Foreskin fibroblast (primary cell): ENCODE measurements at places on chromosomes 6 and 20.

DNA sequence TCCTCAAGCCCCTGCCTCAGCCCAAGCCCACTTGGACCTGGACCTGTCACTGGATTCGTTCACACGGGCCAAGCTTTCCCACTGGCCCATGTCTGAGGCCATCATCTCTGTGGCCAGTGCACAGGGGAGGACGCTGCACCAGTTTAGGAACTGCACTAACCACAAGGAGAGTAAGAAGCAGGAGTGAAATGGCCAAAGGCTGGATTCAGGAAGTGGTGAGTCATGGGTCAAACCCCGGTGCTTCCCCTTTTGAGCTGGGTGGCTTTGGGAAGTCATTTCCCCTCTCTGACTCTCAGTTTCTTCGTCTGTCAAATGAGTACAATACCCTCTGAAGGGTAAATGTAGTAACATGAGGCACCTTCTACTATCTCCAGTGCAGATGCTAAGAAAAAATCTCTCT, 87.9 kb downstream of the CD40 start:
- DNase-seq: peak; percentile 56

GRCh38 chr6:121157906-121158305, 176.4 kb downstream of the TBC1D32 start:
- peak; percentile 20 for DNase-seq

DNA sequence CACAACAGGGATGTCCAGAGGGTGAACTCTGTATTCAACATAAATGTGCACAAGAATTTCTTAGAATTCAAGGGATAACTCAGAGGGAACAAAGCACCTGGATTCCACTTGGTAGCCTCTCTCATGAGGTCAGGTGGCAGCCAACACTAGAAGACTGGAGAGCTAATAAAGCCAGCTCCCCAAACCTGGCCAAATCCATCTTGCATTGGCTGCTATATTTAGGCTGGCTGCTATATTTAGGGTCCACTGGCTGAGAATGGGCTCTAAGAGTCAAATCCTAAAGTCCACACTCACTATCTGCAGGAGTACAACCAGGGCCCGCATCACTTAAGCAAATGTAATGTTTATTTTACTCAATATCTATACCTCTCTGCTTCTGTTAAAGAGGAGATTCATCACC, 20.0 kb downstream of the TBC1D7 start:
- no peak for DNase-seq

DNA sequence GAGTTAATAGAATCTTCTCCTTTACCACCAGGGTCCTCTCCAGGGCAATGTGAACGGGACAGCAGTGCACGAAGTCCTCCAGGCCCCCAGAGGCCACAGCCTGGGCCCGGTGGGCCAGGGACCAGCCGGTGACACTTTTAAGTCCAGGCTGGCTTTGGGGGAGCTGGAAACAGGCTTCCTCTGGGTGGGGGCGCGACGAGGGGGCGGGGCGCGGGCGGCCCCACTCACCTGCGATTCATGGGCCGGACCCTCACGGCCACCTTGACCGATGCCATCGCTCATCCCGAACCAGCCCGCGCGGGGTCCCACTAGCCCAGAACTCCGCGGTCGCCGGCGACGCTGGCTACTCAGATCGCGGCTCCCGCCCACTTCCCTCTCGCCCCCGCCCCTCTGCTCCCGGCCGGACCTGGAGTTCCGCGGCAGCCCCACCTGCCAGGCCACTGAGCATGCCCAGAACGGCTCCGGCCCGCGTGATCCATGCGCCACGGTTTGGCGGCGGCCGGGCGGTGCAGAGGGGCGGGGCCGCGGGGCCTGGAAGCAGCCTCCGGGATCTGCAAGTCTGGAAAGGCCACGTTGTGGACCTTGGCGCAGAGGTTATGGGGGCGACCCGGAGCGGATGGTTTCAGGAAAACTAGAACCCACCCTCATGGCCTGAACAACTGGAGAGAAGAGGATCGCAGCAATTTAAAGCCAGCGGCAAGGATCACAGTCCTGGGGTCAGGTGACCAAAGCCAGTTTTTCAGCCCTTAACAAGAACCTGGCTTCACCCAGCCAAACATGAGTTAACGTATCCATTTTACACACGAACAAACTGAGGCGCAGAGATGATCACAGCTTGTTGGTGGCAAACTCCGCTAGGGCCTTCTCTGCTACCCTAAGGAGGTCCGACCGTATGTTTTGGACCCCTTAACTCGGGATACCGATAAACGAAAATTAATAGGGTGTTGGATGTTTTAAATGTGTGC, at the start of gene KIF16B:
TSS of gene KIF16B (minus strand) at position 448 of the 965 bp plus-strand sequence. CDS start at position 275, 173 bp downstream.
- peak; percentile 84 for DNase-seq

DNA sequence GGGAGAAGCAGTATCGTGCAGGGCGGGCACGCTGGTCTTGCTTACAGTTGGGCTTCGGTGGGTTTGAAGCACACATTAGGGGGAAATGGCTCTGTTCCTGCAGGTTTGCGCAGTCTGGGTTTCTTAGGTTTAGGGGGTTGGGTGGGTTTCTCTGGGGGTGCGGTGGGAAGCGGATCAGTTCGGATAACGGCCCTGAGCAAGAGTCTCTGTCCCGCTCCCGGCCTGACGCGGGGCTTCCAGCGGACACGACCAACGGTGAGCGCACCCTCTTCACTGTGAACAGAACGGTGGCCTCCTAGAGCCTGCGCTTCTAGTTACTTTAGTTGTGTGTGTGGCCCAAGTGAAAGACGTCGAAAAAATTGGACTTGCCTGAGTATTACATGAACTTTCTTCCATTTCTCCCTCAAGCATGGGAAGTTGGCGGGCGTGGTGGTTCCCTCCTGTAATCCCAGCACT, 635 bp upstream of the ELOVL2 start:
- DNase-seq: no peak

DNA sequence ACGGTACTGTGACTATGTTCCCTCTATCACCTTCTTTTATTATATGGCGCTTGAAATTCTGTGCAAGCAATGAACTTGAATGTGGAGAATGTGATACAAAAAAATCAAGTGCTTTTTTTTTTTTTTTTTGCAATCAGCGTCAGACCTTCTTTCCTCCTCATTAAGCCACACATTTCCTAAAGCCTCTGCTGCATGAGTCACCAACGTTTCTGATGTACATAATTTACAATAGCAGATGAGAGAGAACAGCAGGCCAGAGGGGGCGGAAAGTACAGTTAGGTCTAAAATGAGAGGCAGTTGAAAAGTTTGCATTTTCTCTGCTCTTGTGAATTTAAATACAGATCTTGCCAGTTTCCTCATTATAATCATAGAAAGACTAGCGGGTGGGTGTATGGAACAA, 114.6 kb upstream of the RIPOR2 start:
- peak; percentile 79 for DNase-seq

GRCh38 chr6:50141100-50141499, 91.4 kb upstream of the DEFB112 start:
- no peak for DNase-seq

DNA sequence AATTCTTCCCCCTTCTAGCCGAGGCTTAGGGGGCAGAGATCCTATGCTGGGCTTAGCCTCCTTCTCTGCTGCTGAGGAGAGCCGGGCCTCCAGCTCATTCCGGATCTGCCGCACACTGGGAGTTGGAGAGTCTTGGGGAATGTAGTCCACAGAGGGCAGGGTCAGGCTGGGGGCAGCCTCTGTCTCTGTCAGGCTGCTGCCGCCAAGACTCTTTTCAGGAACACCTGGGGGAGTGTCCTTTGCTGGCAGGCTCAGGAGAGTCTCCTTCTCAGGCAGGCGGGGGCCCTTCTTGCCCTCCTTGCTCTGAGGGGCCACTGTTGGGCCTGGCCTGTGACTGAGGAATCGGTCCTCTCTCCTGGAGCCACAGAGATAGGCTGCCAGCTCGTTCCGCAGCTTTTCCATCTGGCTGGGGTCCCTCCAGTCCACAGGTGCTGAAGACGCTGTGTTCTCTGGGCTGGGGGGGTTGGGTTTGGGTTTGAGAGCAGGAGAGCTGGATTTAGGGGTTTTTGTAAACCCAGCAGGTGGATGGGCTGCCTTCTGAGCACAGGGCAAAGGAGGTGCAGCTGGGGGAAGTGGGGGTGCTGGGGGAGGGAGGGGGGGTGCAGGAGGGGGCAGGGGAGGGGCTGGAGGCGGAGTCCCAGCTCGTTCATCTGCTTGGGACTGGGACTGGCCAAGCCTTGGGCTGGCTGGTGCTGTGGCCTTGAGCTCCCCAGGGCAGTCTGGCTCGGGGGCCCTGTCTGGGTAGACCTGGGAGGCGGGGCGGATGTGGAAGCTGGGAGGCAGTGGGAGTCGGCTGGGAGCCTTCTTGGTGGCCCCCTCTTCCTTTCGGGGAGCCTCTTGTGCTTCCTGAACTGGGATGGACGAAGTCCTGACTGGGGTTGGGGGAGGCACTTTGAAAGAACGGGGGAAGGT, 36.1 kb downstream of the C6orf132 start:
- no peak for DNase-seq

DNA sequence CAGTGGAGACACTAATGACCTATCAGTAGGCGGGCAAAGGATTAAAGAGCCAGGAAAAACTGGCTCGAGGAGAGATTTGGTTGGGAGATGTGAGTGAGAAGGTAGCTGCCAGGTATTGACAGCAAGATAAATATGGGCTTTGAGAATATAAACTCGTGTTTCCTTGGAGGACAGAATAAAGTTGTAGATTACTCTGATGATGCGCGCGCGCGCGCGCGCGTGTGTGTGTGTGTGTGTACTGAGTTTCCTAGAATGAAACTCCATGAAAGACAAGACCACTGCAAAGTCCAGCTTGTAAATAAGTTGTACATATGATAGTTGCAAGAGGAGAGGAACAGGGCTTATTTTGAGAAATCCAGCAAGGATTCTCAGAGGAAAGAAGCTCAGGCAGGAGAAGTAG, 13.3 kb upstream of the TREM2 start:
- DNase-seq: no peak

- no peak for DNase-seq
Measured at GRCh38 chr20:60559462-60559861, 601.2 kb downstream of the CDH26 start.

DNA sequence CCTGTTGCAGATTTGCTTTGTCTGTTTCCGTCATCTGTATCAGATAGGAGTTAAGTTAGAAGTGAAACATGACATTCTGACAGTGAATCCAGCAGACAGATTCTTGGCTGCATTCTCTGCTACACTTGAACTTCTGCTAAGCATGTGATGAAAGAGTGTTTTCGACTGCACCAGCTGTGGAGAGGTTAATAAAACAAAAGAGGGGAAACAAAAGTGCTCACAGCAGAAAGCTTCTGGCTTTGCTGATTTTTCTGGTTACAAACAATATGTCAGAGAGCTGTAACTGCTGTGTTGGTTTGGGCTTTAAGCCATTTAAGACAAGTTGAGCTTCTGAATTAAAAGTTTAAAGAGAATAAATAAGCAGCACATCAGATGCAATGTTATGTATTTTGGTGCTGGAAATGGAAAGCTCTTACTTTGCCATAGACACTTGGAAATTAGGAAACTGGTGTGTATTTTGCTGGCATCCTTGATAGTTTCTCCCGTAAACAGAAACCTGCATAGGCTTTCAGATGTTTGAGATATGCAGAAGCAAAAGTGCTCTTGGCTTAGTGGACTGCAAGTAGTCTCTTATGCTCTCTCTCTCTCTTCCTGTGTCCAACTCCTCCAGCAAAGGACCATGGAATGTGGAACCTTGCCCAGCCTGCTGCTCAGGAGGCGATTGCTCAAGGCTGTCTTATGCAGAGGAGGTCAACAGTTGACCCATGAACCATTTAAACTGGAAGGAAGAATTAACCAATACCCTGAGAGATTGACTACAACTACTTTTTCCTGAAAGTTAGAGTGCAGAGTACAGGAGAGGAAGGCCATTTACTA, 104.9 kb downstream of the RPS12 start:
- DNase-seq: peak; percentile 96

GRCh38 chr6:137928286-137928685, 61.2 kb downstream of the TNFAIP3 start:
- DNase-seq: no peak

- DNase-seq: no peak
Measured at GRCh38 chr6:7879579-7879978, 31.0 kb downstream of the TXNDC5 start.

DNA sequence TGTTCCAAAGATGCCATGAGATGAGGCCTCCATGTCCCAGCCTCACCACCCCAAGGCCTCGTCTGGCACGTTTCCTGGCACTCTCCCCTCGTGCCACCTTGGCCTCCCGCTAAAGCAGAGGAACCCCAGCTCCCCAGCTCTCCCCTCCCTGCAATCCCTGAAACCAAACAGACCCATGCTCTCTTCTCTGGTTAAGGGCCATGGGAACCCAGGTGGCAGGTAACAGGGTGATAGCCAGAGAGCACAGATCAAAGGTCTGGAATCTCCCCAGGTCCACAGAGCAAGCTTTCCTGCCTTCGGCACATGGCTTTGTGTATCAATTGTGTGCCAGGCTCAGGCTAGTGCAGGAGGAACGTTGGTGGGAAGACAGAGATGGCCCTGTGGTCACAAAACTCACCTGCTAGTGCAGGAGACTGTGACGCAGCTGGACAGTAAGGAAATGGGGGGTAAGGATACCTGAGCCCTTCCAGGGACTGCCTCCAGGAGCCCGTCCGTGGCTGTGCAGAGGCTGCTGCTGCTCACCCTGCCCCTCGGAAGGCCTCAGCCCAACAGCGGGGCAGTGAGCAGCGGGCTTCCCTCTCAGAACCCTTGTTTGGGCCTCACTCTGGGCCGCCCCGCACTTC, 39.0 kb downstream of the MYH7B start:
- DNase-seq: no peak

GRCh38 chr6:31870385-31870921, 7.8 kb upstream of the NEU1 start:
- no peak for DNase-seq

- DNase-seq: no peak
Measured at GRCh38 chr6:154246723-154247118, 109.9 kb downstream of the IPCEF1 start.

GRCh38 chr20:34831936-34832335, 6.5 kb upstream of the NCOA6 start:
- DNase-seq: no peak

GRCh38 chr6:146913842-146914488, 290.3 kb upstream of the STXBP5 start:
- peak; percentile 99 for DNase-seq

- DNase-seq: no peak
Measured at GRCh38 chr6:113095841-113096240, 748.7 kb downstream of the RFPL4B start.

DNA sequence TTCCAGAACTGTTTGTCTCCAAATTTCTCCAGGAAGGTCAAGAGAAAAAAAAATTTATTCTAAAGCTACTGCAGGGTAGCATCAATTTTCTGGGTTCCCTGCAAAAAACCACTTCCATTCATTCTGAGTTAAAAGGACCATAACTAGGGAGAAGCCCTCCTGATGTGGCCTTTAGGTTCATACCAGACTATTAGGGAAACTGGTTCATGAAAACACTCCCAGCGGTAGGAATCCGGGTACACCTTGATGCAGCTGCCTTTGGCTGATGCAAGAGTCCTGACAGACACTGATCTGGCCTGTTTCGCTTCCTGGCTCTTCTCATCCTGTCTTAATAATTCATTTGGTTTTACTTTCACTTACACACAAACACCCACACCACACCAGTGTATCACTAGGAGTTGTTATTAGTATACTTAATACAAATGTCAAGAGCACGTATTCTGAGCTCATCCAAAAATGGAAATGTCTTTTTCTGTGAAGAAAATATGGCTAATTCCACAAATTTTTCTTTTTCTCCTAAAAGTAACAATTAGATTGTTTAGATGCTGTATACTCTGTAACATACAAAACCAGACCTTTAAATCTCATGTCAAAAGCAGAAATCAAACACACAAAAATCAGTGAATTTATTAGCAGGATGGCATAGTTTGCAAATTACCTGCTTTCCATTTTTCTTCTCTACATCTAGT, 38.4 kb upstream of the ARHGAP18 start:
- no peak for DNase-seq

GRCh38 chr6:38580030-38580429, 59.7 kb downstream of the BTBD9 start:
- no peak for DNase-seq

GRCh38 chr6:2205396-2205795, 40.0 kb downstream of the GMDS start:
- no peak for DNase-seq
